ENCODE measurements at places on chromosomes 1 and 21.
A peak's percentile ranks its signal among the peaks of the same experiment; 100 is the strongest.

DNA sequence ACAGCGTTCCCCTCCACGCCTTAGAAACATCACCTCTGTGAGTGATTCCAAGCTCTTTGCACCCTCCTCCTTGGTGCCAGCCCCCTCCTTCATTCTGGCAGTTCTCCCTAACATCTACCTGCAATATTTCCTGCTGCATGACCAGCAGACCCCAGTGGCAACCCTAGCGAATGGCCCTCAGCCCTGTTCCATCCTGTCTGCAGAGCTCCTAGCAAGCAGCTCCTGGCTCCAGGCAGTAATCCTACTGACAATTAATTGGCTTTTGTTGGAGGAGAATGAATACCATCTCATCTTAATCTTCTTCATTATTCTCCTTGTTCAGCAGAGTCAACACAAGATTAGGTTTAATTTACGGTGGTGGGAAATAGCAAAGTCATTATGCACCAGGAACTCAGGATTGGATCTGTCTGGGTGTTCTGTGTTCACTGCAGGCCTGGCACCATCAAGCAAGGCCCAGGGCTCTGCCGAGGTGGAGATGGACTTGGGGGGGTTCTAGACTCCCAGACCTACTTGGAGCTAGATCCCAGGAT lies 12.4 kb downstream of the FBXO2 start:
- no peak for DNase-seq

DNA sequence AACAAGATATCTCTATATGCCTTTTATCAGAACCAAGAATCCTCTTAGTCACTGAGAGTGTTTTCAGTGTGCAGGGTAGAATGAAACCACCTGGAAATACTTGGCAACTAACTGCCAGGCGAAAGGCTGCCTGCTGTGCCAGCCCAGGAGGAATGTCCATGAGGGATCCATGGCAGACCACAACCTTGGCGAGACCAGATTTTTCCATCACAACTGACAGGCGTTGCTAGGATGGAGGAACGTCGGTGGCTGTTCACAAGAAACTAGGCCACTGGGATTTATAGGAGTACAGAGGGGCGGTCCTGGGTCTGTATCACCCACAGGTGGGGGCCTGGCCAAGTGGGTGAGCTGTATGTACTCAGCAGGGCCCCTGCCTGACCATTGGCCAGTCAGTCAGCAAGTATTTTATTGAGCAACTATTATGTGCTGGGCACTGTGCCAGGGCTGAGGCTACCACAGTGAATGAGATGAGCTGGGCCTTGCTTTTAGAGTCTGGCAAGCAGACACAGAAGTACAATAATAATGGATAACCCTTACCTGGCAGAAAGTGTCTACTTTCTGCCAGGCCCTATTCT lies 199.4 kb downstream of the FOXD2 start:
- DNase-seq, result no peak

DNA sequence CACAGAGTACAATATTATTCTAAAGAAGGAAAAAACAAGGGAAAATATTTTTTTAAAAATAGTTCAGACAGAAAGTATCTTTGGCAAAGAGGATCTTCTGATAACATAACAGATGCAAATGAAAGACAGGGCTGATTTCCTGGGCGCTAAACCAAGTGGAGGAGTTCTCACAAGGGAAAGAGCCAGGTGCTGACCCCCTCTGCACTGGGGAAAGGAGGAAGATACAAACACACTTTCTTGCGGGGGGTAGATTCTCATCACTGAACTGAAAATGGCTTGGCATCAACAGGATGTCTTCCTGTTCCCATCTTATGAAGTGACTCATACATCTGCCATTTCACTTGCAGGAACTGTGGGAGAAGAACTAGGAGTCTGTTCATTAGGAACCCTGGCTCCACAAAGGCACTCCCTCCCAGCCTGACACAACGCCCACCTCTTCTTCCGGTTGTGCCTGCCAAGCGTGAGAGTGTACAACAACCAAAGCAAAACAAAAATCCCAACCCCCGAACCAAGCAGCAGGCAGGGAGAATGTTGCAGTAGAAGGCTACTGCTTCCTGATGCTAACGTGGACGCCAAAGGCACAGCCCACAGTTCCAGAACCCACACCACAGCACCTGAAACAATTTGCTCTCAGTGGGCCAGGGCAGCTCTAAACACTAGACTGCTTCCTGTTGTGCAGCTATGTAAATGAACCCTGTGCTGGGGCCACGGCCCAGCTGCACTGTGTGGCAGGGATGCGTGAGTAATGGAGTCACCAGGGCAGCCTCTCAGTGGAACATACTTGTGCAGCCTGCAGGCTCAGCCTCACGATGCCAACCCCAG lies 51.0 kb downstream of the GADD45A start:
- no peak for DNase-seq

- DNase-seq, result no peak
Measured at GRCh38 chr1:58620926-58621325, 43.9 kb upstream of the TACSTD2 start.

DNA sequence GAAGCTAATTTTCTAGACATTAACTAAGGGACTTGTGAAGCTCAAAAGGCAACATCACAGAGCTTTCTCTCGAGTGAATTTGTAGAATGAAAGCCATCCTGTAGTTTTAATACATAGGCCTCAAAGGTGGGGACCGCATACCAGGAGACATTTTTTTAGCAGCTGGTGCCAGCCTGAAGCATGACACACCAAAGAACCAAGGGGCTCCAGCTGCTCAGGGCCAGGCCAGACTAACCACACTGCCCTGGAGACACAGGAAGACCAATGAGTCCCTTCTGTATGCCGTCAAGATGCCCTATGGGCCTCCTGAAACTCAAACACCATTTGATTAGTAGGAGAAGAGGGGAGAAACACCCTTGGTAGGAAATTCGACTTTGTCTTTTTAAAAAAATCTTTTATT lies 113.9 kb upstream of the CACNA1E start:
- DNase-seq, result no peak

- peak; percentile 30 for DNase-seq
Measured at GRCh38 chr1:228378090-228378872, 28.4 kb downstream of the TRIM11 start.

DNA sequence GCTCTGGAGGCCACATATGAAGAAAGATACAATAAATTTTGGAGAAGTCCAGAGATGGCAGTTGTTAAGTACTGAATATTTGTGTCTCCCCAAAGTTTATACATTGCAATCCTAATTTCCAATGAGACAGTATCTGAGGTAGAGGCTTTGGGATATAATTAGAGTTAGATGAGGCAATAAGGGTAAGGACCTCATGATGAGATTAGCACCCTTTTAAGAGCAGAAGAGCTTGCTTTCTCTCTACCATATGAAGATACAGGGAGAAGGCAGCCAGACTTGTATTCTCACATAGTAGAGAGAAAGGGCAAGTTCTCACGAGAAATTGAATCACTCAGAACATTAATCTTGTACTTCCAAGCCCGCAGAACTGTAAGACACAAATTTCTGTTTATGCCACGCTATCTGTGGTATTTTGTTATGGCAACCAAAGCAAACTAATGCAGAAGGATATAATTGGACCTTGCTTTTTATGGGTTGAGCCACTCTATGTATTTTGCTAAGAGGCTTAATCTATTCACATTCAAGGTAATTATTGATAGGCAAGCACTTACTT lies 430.1 kb downstream of the KCNT2 start:
- no peak for DNase-seq

GRCh38 chr21:38439426-38439825 lies 58.9 kb downstream of the ERG start:
- no peak for DNase-seq

GRCh38 chr21:43192501-43193081 lies 23.8 kb downstream of the CRYAA start:
- DNase-seq, result no peak

All from effector CD4-positive, alpha-beta T cell (primary cell).